ENCODE measurements at places on chromosomes 11 and 22.
A peak's percentile ranks its signal among the peaks of the same experiment; 100 is the strongest.

- no peak for DNase-seq
Observed at GRCh38 chr11:113533425-113533698, 58.2 kb upstream of the DRD2 start.

DNA sequence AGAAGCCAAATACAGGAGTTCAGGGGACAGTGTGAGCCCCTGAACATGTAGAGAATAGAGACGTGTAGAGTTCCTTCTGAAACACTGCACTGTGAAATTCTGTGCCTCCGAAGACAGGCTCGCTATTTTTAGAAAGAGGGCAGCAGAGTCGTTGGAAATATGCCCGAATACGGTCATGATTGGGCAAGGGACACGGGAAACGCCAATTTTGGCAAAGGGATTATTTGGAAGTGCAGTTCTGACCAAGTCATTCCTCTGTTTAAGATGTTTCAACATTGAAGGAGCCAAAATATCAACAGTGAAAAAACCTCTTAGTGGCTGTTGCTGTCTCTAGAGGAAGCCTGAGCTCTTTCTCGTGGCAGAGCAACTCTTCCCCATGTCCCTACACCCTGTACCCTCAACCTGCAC lies 9.5 kb upstream of the CBX6 start:
- DNase-seq, result peak; percentile 91

DNA sequence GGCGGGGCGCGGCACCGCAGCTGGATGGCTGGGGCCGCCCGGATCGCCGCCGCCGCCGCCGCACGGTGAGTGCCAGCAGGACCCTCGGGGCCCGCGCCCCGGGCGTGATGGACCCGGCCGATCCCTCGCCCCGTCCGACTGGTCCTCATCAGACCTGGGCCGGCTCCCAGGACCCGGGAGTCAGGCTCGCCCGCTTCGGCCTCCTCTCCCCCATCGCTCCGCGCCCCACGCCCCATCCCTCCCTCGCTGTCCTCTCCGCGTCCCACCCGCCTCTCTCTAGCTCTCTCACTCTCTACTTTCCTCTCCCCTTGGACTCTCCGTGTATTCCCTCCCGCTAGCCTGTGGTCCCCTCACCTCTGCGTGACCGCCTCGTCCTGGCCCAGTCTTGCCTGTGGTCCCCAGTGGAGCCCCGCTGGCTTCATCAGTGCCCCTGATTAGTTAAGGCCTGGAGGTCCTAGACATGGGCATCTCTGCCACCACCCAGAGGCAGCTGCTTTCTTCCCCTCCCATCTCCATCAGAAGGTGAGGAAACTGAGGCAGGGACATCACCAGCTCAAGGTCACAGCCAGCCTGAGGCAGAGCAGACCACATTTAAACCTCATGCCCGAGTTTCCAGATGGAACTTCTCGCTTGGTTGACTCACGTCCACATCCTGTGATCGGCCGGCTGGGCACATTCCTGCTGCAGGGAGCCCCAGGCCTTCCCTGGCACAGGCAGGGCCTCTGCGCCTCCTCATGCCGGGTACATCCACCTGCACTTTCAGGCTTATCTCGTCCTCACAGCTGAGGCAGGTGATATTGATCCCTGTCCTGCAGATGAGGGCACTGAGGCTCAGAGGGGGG lies 429 bp downstream of the SLC39A13 start:
- DNase-seq, result no peak

DNA sequence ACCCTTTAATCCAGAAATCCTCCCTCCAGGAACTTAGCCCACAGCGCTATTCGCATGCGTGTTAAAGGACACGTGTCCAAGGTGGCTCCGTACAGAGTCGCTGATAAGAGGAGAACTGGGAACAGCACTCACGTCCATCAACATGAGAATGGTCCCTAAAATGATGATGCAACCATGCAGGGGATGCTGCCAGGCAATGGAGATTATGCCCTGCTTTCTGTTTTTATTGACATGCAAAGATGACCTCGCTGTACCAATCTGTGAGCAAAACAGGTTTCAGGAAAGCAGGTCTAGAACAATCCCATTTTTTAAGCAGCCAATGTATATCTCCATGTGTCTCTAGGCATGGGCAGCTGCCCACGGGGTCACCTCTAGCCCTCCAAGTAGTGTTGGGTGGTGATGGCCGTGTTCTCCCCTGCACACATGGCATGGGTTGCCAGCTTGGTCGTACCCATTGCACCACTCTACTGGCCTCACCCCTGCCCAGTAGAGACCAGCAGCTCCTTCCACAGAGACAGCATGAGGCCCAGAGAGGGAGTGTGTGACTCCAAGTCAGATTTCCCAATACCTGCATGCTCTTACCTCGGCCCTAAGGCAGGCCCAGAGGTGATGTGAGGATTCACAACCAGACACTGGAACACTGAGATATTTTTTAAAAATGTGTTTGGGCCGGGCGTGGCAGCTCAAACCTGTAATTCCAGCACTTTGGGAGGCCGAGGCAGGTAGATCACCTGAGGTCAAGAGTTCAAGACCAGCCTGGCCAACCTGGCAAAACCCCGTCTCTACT lies 68.3 kb upstream of the LINC01488 start:
- no peak for DNase-seq

DNA sequence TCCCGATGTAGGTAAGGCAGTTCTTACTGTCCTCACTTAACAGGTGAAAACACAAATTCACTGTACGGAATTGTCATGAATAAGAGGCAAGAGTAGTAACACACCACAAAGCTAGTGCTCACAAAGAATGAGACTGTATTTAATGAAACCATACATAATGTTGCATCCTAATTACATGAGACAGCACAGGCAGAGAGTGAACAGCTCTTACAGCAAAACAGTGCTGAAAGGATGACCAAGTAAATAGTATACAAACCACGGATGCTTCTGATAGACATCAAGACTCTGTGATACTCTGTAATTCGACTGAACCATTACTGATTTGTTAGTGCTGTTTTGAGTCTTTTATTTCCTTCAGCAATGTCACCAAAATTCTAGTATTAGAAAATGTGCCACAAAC lies 282.3 kb downstream of the TTC28 start:
- no peak for DNase-seq

- no peak for DNase-seq
Observed at GRCh38 chr11:41578421-41579051, 119.1 kb upstream of the LRRC4C start.

- DNase-seq, result peak; percentile 78
Observed at GRCh38 chr11:67120881-67121710, 2.0 kb downstream of the KDM2A start.

DNA sequence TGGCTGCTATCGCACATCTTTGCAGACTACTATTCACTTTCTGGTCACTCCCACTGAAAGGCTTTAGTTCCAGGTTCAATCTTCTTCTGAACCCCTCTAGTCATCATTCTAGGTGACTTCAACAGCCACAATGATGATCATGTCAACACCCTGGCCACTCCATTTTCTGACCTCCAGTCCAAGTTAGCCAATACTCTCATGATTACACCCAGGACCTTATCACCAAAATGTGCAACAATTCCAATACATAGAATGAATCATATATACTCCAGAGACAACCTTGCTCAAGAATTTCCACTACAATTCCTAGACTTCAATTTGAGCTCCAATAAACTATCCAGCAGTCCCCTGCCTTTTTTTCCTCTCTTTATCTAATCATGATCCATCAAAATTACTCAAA lies 70.7 kb downstream of the PAK1 start:
- no peak for DNase-seq

GRCh38 chr11:3834664-3835461 lies 5.9 kb downstream of the RHOG start:
- no peak for DNase-seq

- no peak for DNase-seq
Observed at GRCh38 chr11:91066456-91067047, 843.7 kb upstream of the CHORDC1 start.

GRCh38 chr11:69209421-69210309 lies 53.9 kb downstream of the SMIM38 start:
- peak; percentile 71 for DNase-seq

- no peak for DNase-seq
Observed at GRCh38 chr11:12271241-12271640, 106.1 kb upstream of the PARVA start.

- no peak for DNase-seq
Observed at GRCh38 chr11:66957971-66958231, 282 bp downstream of the PC start.

DNA sequence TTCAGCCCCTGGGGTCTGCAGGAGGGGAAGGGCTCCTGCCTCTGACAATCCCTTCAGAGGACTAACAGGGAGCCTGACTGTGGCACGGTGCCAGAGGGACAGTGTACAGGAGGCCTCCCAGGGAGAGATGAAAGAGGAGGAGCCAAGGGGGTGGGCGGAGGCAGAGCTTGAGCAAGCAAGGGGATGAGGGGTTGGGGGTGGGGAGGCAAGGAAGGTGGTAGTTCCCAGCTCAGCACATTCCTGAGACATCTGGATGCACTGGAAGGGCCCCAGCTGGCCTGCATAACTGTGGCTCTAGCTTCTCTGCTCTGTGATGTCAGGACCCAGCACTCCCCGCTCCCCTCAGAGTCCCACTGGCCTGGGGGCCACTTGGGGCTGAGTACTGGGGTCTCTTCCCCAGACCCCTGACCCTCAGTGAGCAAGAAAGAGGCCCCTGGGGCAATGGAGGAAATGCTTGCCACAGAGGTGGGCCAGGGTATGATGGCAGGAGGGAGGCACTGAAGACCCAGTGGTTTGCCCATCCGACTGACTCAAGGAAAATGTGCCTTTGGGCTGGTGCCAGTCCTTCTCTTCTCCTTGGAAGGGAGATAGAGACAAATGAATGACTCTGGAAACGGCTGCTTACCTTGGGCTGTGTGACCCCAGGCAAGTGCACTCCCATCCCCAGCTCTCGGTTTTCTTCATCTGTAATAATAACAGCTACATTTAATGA lies 13.3 kb downstream of the CREB3L1 start:
- DNase-seq, result peak; percentile 97

DNA sequence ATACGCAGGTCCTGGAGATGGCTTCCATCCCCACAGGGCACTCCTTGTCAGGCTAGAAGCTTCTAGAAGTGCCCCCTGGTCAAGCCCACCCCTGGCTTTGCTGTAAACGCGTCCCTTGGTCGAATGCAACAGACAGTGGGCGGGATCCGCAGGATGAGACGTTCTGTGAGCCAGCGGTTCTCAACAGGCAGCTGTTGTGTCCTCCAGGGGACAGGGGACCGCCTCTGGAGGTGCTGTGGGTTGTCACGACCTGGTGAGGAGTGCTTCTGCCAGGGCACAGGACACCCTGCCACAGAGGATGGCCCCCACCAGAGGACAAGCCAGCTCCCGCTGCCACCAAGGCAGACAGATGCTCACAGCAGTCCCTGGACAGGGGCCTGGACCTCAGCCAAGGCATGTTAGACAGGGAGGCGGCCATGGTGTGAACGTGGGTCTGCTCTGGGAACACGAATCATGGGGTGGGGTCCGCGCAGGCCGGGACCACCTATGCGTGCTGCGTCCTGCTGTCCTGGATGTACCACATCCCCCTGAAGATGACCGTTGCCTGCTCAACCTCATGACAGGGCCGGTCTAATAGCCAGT lies 11.7 kb downstream of the CRELD2 start:
- DNase-seq, result no peak

DNA sequence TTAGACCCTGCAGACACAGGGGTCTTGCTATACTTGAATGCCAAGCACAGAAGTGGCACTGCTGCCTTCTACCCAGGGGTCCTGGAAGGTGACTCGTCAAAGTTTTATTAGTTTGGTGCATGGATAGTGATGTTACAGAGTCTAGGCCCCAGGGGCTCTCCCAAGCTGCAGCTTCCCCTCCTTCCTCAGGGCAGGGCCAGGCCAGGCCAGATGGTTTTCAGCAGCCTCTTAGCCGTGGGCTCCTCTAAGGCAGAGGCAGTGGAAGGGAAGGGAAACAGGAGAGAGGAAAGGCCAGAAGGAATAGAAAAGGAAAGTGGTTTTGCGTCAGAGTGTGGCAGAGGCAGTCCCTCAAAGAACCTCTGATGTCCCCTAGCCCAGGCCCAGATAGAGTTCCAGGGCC lies 21.9 kb downstream of the ANKK1 start:
- no peak for DNase-seq

- peak; percentile 5 for DNase-seq
Observed at GRCh38 chr11:132844956-132845696, 687.2 kb downstream of the OPCML start.

DNA sequence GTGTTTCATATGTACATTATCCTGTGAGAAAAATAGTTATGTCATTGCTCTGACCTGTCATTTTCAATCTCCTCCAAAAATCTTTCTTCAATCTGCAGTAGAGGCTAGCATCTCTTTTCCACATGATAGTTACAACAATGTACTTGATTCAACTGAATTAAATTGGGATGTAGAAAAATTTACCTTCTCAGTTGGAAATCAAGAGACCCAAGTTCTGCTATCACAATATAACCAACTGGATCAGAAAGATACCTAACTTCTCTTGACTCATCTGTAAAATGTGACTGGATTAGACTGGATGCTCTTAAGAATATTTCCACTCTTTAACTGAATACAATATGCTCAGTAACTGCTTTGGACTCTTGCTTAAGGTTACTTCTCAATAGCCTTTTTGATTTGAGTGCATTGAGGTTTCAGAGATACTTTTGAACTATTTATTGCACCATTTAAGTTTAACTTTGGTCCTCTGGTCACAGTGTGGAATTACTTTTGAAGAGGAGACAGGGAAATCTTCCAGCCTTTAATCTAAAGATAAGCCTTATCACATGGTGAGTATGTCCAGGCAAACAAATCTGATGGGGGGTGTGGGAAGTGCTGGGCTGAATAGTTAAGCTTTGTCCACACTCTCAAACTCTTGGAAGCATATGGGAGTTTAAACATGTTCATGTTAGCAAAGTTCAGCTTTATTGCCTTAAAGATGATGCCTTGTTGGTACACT lies 82.3 kb downstream of the YAP1 start:
- DNase-seq, result no peak

- no peak for DNase-seq
Observed at GRCh38 chr11:41283191-41283930, 176.1 kb downstream of the LRRC4C start.

- no peak for DNase-seq
Observed at GRCh38 chr11:61903845-61904244, 12.5 kb upstream of the FADS3 start.

GRCh38 chr11:113942256-113942655 lies 32.7 kb upstream of the HTR3A start:
- no peak for DNase-seq

DNA sequence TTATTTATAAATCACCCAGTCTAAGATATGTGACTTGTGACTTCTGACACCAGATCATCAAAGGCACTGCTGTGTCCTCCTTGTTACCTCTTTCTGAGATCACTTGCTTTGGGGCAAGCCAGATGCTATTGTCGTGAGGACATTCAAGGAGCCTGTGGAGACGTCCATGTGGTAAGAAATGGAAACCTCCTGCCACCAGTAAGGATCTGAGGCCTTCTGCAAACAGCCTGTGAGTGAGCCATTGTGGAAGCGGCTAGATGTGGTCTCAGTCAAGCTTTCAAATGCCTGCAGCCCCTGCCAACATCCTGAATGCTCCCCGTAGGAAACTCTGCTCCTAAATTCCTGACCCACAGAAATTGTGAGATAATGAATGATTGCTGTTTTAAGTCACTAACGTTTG lies 11.7 kb upstream of the RDX start:
- no peak for DNase-seq

- DNase-seq, result no peak
Observed at GRCh38 chr22:41429232-41429950, 17.2 kb downstream of the TOB2 start.

- DNase-seq, result no peak
Observed at GRCh38 chr11:76975513-76975912, 58.7 kb upstream of the B3GNT6 start.

Measured in lower leg skin (tissue), 4 donors.